ENCODE measurements at places on chromosomes 7 and 10.

GRCh38 chr10:110163192-110163773 is 44.1 kb upstream of the MXI1 start:
- DNase-seq, result no peak

DNA sequence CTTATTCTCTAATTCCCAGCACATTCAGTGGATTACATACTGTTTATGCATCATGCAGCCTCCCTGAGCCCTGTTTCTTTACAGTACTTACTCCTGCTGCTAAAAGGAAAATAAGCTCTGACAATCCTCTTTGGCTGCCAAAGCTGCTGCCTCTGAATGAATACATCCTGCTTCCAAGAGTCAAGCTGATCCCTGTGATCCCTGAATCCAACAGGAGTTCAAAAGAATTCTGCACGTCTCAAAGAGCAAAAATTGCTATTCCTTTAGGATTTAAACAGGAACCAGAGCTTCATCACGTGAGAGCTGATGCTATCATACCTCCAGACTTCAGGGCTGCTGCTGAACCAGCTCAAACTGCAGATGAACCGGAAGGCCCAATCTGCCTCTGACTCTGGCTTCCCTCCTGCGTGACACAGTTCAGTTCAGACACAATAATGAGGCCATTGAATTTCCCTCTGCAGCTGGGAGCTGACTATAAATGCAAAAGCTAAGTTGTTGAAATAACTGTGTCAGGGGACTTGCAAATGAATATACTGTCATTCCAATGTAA is 851.0 kb upstream of the PHF14 start:
- no peak for DNase-seq

DNA sequence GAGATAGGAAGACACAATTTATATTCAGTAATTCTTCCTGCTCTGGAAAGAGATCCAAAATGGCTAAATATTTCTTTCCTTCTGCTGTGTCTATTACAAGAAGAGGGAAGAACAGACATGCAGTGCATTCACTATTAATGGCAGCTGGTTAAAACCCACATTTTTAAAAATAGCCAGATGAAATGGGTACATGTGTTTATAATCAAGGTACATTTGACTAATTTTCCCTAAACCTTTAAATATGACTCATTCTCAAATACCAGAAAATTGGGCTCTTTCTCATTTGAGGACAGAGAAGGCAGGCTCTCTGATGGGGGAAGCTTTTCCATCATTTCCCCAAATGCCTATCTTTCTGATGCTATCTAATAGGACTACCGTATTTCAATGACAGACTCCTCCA is 215.7 kb upstream of the HABP2 start:
- no peak for DNase-seq

- DNase-seq, result peak; percentile 81
These were observed 146.2 kb downstream of the AHR start for GRCh38 chr7:17444673-17445072.

DNA sequence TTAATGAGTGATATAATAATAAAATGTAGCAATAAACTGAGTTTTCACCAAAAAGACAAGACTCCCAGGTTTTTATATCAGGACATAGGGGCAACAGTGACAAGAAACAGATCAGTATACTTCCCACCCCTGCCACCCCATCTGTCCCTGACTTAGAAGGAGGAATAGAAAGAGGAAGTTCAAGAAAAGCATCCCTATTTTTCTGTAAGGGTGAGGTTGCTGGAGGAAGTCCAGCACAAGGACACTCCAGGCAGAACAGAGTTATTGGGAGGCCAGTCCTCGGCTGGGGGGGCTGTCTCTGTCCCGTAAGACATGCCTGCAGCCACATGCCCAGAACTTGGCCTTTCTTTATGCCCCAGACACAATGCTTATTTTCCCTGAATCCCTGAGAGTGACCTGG is 16.5 kb upstream of the TLX1 start:
- DNase-seq, result no peak

DNA sequence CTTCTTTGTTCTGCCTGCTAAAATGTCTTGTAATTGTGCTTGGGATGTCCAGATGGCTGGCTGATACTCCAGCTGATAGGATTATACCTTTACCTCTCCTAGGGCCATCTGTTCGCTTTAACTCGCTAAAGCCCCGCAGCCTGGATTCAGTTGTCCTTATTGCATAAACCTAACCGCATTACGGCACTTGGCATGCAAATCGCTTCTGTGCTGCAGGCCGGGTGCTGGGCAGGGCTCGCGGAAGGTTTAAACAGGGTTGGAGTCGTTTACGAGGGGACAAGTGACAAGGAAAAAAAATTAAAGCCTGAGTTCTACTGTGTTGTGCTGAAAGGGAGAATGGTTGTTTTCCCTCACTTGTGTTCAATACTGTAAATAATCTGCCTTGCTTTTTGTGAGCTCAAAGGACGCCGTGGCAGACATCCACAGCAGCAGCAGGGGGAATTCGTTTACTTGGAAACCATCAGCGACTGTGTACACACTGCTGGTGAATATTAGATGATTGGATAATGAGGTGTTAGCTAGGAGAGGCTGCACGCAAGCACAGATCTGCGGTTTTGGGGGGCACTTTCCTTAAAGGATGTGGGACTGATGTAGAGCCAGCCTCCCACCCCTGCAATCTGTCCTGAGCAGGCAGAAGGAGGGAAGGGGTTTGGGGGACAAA is 93.0 kb downstream of the EBF3 start:
- no peak for DNase-seq

DNA sequence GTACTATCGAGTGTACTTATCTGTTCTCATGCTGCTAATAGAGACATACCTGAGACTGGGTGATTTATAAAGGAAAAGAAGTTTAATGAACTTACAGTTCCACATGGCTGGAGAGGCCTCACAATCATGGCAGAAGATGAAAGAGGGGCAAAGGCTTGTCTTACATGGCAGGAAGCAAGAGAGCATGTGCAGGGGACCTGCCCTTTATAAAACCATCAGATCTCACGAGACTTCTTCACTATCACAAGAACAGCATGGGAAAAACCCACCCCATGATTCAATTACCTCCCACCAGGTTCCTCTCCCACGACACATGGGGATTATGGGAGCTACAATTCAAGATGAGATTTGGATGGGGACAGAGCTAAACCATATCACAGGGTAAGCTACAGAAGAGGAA is 4.5 kb downstream of the NDUFA5 start:
- no peak for DNase-seq

- peak; percentile 79 for DNase-seq
These were observed 71.3 kb downstream of the CREB3L2 start for GRCh38 chr7:137930581-137930980.

- no peak for DNase-seq
These were observed 2.4 kb upstream of the LDB3 start for GRCh38 chr10:86665868-86666267.

DNA sequence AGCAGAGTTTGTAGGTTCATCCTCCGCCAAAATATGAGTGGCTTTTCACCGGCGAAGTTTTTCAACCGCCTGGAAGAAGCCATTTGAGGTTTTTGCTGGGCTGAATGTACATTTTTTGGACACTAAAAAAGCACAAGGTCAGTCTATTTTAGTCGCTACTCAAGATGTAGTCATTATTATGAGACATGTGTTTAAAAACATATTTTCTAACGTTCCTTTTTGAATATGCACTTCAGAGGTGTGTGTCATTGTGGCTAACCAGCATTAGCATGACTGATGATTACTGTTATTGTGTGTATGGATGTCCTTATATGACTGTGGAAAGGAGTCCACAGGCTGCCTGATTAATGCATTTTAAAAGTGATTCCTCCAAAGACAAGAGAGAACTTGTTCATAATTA is 605.4 kb downstream of the INHBA start:
- no peak for DNase-seq

DNA sequence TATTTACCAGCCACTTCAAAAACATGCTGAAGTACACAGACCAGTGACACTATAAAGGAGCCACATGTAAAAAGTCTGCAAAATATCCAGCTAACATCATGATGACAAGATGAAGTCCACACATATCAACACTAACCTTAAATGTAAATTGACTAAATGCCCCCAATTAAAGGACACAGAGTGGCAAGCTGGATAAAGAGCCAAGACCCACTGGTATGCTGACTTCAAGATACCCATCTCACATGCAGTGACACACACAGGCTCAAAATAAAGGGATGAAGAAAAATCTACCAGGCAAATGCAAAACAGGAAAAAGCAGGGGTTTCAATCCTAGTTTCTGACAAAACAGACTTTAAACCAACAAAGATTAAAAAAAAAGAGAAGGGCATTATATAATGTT is 12.9 kb upstream of the C10orf88 start:
- no peak for DNase-seq

DNA sequence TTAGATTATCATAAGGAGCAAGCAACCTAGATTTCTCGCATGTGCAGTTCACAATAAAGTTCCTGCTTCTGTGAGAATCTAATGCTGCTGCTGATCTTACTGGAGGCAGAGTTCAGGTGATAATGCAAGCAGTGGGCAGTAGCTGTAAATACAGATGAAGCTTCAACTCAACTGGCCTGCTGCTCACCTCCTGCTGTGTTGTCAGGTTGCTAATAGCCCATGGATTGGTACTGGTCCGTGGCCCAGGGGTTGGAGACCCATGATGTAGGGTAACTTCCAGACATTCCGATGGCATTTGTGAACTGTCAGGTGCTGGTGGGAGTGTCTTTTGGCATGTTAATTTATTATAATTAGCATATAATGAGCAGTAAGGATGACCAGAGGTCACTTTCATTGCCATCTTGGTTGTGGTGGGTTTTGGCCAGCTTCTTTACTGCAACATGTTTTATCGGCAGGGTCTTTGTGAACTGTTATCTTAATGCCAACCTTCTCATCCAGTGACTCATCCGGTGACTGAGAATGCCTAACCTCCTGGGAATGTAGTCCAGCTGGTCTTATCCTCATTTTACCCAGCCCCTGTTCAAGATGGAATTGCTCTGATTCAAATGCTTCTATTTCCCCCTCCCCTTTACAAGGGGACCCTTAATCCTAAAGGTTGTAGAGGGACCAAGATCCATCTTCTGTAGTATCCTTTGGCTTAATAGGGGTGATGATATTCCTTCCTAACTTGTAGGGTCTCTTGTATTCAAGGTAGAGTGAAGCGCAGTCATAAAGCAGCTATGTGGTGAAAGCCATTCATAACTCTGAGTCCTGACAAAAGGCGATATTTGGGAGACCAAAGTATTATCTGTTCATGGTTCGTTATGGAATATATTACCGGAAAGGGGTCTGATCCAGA is 165.8 kb downstream of the CCSER2 start:
- DNase-seq, result peak; percentile 81

DNA sequence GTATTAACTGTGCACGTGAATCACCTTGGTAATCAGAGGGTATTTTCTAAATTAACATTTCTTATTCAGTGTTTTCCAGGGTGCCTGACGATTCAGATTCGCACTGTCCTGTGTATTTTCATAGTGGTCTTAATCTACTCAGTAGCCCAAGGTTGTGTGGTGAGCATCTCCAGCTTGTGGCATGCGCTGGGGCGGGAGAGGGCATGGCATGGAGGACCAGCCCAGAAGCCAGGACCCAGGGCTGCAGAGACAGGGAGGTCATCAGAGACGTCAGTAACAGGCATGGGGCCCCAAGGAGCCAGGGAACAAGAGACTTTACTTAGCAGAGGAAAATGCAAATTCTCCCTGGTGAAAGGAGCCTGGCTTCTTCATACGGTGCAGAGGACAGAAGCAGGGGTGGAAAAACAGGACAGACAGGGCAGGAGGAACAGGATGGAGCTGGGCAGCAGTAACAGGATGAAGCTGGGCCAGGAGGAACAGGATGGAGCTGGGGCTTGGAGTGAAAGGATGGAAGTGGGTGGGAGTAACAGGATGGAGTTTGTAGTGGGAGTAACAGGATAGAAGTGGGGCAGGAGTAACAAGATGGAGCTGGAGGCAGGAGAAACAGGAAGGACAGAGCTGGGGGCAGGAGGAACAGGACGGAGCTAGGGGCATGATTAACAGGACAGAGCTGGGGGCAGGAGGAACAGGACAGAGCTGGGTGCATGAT is 110.9 kb downstream of the ADCY1 start:
- DNase-seq, result no peak

- DNase-seq, result peak; percentile 44
These were observed 35.7 kb upstream of the MTPAP start for GRCh38 chr10:30384701-30385201.

GRCh38 chr7:539731-540411 is 20.2 kb upstream of the PDGFA start:
- peak; percentile 95 for DNase-seq

DNA sequence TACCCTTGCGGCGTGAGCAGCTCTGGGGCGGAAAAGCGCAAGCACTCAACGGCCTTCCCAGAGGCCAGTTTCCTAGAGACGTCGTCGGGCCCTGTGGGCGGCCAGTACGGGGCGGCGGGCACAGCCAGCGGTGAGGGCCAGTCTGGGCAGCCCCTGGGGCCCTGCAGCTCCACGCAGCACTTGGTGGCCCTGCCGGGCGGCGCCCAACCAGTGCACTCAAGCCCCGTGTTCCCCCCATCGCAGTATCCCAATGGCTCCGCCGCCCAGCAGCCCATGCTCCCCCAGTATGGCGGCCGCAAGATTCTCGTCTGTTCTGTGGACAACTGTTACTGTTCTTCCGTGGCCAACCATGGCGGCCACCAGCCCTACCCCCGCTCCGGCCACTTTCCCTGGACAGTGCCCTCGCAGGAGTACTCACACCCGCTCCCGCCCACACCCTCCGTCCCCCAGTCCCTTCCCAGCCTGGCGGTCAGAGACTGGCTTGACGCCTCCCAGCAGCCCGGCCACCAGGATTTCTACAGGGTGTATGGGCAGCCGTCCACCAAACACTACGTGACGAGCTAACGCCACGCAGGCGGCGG is 12.6 kb downstream of the TRIM8 start:
- DNase-seq, result no peak

DNA sequence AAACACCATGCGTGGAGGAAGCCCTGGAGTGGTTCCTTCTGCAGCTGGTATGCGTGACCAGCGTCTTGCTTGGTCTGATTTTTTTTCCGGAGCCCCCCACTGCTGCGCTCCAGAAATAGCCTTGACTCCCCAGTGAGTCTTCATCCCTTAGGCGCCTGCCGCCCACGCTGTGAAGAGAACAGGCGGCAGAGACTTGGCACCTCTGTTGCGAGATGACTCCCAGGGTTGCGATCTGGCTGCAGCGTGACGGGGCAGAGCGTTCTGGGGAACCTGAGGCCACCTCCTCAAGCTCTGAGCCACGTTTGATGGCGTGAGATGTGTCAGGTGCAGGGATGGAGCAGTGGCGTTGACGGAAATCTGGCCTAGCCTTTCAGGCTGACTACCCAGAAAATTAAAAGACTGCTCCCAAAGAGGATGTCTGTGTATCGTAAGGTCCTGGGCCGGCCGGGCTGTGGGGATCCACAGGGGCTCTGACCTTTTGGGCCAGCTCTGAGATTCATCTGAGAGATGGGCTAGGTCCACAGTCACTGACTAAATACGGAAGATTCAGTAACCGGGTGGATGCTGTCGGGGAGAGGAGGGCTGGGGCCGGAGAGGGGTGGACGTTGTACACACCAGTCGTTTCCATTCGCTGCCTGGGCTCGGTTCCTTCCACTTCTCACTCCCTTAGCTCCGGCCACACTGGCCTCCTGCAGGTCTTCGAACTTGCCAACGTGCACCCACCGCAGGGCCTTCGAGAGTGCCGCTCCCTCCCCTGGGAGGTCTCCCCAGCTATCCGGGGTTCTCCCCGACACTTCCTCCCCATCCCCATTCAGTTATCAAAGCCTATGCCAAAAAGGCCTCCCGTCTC is 33.8 kb downstream of the PFKFB3 start:
- no peak for DNase-seq
